Sigmoid colon (tissue), 7 donors: ENCODE measurements at places on chromosomes 2 and 18.
A peak's percentile ranks its signal among the peaks of the same experiment; 100 is the strongest.

DNA sequence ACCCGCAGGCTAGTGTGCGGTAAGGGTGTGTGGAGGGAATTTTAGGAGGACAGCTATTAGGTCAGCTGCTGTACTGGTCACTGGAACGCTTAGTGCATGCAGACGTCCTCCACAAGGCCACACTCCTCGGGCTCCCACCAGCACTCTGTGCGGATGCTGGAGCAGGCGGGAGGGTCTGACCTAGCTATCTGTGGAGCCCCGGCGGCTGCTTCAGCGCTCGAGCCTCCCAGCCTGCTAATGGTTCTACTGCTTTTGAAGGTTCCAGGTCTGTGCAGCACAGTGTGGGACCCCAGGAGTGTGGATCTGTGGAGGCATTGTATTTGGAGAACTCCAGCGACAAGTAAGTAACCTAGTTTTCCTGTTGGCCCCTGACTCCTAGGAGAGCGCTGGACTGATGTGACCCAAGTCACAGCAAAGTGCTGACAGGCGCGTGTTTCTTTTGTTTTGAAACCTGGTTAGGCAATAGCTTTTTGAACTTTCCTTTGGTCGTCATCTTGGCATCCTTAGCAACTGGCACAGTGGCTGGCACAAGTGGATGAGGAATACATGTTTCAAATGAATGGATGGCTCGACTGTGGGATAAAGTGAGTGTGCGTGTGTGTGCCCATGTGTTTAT is 113.5 kb downstream of the ZNF236 start:
- H3K4me3 ChIP-seq = no peak overlapping the region
- no peaks in the 10 kb centered on the region for H3K27me3 ChIP-seq
- H3K27ac ChIP-seq = no peak overlapping the region
- no peak for DNase-seq
- peaks cover 84% of the 10 kb centered on the region for H3K36me3 ChIP-seq

- DNase-seq = no peak
- no peaks in the 10 kb centered on the region for H3K36me3 ChIP-seq
- no peaks in the 10 kb centered on the region for H3K4me1 ChIP-seq
Observed at GRCh38 chr2:191800874-191801273, 46.0 kb downstream of the CAVIN2 start.

- no peak overlapping the region for H3K4me3 ChIP-seq
- no peaks in the 10 kb centered on the region for H3K36me3 ChIP-seq
- no peaks in the 10 kb centered on the region for H3K27me3 ChIP-seq
Observed at GRCh38 chr18:80251700-80252099, 4.4 kb upstream of the PARD6G start.

DNA sequence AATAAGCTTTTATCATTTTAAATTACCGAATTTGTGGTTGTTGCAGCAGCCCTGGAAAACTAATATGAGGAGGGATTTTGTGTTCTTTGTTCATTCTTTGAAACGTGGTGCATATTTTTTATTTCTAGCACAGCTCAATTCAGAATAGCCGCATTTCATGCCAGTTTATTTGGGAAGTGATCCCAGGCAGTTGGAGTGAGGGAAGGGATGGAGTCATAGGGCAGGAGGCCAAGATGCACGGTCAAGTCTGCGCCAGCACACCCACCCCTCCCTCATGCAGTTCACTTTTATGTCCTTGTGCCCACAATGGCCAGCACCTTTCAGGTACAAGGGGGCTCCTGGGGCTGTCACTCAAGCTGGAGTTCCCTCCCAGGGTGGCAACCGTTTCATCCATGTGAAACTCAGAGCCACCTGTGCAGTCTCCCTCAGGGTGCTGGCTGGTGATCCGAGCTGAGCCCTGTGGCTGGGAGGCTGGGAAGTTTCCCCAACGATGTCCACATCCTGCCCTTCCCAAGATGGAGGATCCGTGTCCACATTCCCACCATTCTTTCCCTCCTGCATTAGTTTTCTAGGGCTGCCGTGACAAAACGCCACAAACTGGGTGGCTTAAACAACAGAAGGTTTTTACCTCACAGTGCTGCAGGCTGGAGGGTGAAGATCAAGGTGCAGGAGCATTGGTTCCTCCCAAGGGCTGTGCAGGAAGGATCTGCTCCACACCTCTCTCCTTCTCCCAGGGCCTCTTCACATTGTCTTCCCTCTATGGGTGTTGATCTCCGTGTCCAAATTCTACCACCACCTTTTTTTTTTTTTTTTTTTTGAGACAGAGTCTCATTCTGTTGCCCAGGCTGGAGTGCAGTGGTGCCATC is 68.5 kb upstream of the ITGA6 start:
- no peaks in the 10 kb centered on the region for H3K36me3 ChIP-seq
- H3K4me3 ChIP-seq = no peak overlapping the region
- DNase-seq = no peak
- H3K4me1 ChIP-seq = no peaks in the 10 kb centered on the region
- no peaks in the 10 kb centered on the region for H3K27me3 ChIP-seq
- no peak overlapping the region for H3K27ac ChIP-seq

- no peaks in the 10 kb centered on the region for H3K4me1 ChIP-seq
- no peak overlapping the region for H3K27ac ChIP-seq
- H3K4me3 ChIP-seq = no peak overlapping the region
Observed at GRCh38 chr18:46488471-46489213, 168.4 kb downstream of the LOXHD1 start.

DNA sequence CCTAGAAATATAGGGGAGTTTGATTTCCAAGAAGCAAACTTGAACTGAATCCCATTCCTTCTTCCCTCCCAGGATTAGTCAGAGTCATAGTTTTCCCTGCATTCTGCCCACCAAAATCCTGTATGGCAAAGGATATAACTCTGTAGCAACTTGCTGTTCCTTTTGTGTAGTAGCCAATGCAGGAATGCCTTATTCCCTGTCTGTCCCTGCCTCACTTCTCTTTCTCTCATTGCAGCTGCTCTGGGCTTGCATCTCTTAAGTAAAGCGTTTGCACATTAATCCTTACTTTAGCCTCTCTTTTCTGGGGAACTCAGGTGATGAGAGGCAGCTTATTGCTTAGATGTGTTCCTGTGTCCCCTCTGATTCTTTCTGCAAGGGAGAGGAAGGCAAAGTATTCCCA is 333.1 kb upstream of the VWC2L start:
- H3K4me1 ChIP-seq = no peaks in the 10 kb centered on the region
- H3K4me3 ChIP-seq = no peak overlapping the region
- no peak overlapping the region for H3K27ac ChIP-seq
- H3K27me3 ChIP-seq = no peaks in the 10 kb centered on the region

GRCh38 chr2:100803334-100803733 is 16.6 kb upstream of the NPAS2 start:
- H3K27me3 ChIP-seq = no peaks in the 10 kb centered on the region
- peaks cover 28% of the 10 kb centered on the region for H3K4me1 ChIP-seq
- no peaks in the 10 kb centered on the region for H3K36me3 ChIP-seq
- no peak overlapping the region for H3K4me3 ChIP-seq

- DNase-seq = peak; percentile 22
- H3K27ac ChIP-seq = no peak overlapping the region
- no peaks in the 10 kb centered on the region for H3K4me1 ChIP-seq
- no peaks in the 10 kb centered on the region for H3K27me3 ChIP-seq
- H3K4me3 ChIP-seq = no peak overlapping the region
- H3K36me3 ChIP-seq = no peaks in the 10 kb centered on the region
Observed at GRCh38 chr2:232281858-232282507, 96.6 kb upstream of the ALPP start.
